Neural crest cell (in vitro differentiated cells): ENCODE measurements at places on chromosomes 2 and 18. TPM values are rescaled to one million over a fixed set of nuclear protein-coding genes. Genes with fewer than 3 reads are reported as not detected.

DNA sequence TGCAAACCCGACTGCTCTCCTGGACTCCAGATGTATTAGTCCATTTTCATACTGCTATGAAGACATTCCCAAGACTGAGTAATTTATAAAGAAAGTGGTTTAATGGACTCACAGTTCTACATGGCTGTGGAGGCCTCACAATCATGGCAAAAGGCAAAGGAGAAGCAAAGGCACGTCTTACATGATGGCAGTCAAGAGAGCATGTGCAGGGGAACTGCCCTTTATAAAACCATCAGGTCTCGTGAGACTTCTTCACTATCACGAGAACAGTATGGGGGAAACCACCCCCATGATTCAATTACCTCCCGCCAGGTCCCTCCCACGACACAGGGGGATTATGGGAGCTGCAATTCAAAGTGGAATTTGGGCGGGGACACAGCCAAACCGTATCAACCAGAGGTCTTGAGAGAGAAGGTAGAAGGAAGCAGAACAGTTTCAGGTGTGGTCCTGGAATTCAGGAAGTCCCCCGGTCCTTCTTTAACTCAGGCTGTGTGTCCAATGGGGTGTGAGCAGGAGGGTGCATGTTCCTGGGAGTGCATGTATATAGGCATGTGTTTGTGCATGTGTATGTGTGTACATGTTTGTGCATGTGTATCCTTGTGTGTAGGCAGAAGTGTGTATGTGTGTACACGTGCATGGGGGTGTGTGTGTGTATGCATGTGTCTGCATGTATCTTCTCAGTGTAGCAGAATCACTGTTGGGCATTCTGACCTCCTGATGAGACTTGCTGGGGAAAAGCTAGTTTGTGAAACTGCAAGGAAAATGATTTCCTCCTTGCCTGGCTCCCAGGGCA is 46.2 kb downstream of the GREB1 start:
- DNase-seq: no peak

The TMEM247 gene
- total RNA-seq: not detected in 2 replicates

The MTCL1 gene
- total RNA-seq: 17.8 and 18.4 TPM in 2 replicates

The RESP18 gene
- total RNA-seq: not detected in 2 replicates

- no peak for DNase-seq
Observed at GRCh38 chr2:185780890-185781289, 42.3 kb downstream of the FSIP2 start.

DNA sequence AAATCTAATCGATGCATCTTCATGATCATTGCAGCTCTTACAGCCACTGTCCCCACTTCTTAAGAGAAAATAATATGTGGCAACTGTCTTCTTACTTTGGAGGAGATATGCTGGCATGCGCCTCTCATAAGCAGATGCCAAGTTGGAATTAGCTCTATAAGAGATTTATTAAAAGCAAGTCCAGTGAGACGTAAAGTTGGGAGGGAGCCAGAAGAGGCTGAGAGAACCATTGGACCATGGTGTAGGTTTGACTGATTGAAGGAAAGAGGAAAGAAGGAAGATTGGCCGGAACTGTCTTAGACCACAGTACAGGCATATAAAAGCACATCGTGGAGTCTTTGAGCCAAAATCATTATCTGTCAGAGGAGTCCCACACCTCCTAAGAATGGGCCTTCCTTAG is 265.7 kb upstream of the ZC3H15 start:
- no peak for DNase-seq

DNA sequence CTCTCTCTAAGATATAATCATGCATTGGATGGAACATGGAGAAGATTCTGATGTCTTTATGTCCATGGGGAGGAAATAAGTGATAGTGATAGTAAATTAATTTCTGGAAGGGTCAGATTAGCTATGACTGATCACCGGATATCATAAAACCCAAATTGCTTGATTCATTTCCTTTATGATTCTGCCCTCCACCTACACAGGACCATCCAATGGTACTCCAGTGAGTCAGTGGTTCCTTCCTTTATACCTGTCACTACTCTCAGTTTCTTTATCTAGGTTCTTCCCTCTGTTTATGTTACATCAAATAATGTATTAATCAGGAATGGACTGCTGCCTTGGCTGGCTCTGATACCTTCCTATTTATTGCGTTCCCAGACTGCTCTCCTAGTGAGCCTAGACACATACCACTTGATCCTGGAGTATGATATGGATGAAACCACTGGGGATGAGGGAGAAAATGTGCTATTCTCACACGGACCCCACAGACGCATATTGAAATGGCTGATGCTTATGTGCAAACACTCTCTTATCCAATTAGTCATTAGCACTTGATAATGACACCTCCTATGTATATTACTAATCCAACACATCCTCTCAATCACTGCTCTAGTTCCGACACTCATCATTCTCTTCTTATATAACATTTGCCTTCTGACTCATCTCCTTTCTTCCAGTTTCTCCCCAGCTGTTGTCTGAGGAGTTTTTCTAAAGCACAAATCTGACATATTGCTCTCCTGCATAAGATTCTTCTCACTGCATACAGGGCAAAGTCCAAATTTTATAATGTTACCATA is 315.6 kb downstream of the INSIG2 start:
- no peak for DNase-seq

DNA sequence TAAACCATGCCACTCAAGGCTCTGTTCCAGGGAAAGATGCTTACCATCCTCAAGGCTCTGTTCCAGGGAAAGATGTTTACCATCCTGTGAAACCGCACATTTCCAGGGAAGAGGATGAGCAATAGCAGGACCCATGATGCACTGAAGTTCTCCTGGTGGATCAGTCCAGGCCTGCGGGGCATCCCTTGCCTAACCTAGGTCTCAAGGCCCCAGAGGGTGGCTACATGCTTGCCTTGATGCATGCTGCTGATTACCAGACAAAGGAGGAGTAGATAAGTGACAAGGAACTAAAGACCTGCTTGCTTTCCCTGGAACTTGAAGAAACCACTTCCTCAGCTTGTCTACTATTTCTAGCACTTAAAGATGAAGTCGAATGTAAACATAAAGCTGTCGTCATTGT is 111.0 kb upstream of the LINC00305 start:
- no peak for DNase-seq

The PAPOLG gene
- total RNA-seq: 20.4 and 21.1 TPM in 2 replicates

The CAPN14 gene
- 0.36 and 0.47 TPM in 2 replicates for total RNA-seq

GRCh38 chr2:236674238-236674637 is 104.6 kb downstream of the ACKR3 start:
- DNase-seq: no peak

DNA sequence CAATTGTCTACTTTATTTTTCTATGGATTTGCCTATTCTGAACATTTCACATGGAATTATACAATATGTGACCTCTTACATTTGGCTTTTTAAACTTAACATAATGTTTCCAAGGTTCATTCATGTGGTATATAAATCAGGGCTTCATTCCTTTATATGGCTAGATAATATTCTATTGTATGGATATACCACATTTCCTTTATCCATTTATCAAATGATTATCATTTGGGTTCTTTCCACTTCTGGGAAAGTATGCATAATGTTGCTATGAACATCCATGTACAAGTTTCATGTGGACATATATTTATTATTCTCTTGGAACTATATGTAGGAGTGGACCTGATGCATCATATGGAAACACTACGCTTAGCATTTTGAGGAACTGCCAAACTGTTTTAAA is 99.7 kb upstream of the NCKAP5 start:
- DNase-seq: no peak

The DOK6 gene
- 3.6 and 4.0 TPM in 2 replicates for total RNA-seq

- DNase-seq: no peak
Observed at GRCh38 chr2:232200195-232200594, 178.4 kb upstream of the ALPP start.

DNA sequence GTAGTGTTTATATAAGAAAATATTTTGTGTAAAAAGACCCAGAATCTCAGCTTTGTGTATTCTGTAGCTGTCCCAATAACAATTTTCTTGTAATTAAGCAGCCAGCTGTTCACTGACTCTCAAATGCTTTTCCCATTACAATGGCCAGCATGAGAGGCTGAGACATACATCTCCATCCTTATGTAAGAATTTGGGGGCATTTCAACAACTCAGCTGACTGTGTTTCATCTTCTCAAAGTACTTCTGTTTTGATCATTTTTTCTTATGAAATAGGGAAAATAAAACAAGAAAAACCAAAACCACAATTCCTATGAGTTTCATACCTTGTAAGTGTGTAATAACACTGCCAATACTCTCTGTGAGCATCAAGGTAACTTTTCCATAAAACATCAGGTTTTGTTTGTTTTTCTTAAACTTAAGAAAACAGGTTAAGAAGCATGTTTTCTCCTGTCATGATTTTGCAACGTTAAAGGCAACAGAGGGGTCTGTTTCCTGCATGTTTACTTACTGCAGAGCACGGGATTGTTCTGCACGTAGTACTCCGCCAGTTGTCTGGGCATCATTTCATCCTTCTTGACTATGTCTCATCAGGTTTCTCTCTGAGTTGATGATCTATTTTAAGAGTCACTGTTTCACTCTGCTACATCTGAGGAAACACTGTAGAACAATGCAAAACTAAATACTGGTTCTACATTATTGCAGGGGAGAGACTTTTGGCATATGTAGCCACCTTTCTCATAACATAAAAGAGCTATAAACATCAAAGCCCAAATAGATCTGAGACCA is 62.9 kb upstream of the CYRIA start:
- DNase-seq: no peak

The PRSS56 gene
- total RNA-seq: 52.4 and 54.2 TPM in 2 replicates

GRCh38 chr18:61133783-61134182 is 199.4 kb upstream of the CDH20 start:
- no peak for DNase-seq

The VWA3B gene
- total RNA-seq: not detected in 2 replicates

DNA sequence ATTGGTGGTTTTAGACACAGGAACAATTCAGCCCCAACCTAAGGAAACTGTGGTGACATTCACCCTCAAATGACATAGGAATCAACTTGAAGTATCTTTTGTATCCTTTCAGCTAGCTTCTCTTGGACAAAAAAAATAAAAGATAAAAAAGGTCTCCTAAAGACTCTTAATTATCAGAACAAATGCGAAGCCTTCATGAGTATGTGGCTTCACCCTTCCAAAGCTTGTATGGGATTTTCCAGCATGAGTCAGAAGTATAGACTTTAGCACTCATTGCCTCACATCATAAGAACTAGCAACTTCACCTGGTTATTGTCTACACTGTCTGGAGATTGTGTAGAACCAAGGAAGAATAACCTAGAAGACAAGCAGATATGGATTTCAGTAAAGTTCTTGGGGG is 135.4 kb downstream of the LAMA3 start:
- DNase-seq: no peak

DNA sequence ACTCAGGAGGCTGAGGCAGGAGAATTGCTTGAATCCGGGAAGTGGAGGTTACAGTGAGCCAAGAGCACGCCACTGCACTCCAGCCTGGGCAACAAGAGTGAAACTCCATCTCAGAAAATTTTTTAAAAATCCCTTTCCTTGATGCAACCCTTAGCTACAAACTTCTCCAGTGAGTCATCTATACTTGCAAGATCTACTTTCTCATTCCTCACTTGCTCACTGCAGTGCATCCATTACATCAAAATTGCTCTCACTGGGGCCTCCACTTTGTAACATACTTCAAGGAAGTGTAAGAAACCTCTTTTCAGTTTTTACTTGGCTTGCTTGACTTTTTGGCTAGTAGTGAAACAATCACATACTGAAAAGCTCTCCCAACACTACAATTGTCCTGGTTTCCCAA is 65.3 kb downstream of the REEP1 start:
- DNase-seq: no peak

The CD226 gene
- 0.40 and 1.0 TPM in 2 replicates for total RNA-seq

The OTOS gene
- not detected in 2 replicates for total RNA-seq

DNA sequence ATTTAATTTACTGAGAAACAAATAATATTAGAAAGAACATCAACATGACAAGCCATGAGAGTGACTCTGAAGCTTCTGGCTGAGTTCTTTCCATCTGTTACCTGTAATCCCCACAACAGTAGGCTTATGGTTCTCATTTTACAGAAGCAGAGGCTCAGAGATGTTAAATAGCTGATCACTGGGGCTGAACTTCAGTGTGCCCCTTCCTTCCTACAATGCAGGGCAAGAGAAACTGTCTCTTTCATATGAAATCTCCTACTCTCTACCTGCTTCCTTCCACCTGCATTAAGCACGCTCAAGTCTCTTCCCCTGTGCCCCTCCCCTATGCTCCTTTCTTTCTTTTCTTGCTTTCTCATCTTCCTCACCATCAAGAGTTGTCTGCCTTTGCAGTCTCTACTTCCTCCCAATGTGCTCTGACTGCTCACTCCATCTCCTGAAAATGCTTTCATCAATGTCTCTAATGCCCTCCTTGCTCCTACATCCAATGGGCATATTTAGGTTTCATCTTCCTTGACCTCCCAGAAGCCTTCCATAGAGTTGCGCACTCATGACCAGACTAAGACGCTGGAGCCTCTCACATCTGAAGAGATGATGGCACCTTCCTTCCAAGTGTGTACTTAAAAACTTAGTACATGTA is 23.7 kb downstream of the APOB start:
- no peak for DNase-seq
